Stimulated activated CD4-positive, alpha-beta T cell treated with anti-CD3 and anti-CD28 coated beads, Interleukin-1b, Interleukin-23, amount 100 ng/mL, for 1 hour (primary cell): ENCODE measurements at places on chromosomes 5 and 9.

DNA sequence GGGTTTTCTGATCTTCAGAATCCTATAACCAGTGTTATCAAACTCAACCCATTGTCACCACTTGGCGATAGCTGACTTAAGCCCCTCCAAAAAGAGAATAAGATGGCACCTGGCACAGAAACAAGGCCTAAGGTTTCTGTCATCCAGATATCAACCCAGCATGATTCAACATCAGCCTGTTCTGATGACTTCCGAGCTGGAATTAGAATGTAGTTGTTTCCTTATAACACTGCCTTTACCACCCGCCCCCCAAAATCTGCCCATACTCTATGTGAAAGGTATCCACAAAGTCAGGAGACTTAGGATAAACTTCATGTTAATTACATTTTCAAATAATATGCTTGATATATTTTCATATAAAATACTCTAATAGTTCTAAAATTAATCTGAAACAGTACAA is 5.2 kb downstream of the KLF9 start:
- no peak for DNase-seq

DNA sequence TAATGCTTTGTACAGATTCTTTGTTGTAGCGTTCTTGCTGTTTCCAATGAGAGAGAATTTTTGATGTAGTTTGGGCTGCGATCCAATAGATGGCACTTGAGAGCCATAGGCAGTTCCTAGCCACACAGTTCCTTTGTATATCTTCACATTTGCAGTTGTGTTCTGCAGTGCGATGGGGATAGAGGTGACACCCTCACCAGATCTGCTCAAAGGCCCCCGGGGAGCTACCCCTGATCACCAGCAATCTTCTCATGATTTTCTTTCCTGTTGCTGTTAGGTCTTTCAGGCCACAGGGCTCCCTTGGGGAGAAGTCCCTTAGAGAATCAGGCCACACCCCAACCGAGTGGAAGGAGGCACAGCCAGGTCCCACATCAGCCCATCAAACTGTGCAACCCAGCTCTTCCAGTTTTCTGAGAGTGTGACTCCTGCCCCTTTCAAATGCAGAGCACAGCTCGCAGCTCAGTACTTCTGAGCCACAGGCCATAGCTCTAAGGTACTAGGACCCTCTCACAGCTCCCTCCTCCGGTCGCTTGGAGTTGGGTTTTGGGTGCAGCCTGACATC is 353.7 kb downstream of the SLCO4C1 start:
- DNase-seq = no peak

DNA sequence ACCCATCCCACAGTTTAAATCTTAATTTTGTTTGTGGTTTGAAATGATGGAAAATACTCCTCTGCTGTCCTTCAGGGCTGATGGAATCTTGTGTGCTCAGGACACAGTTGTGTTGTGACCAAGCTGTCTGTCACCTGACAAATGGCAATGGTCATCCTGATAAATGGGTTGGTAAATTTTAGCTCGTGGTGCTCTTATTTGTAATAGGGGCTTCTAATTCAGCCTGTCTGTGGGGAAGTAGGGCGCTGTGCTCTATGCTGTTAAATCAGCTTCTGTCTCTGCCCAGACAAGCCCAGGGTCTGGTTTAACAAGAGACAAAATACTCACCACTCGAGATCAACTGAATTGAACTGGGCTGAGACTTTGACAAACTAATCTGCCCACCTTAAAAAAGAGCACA is 4.5 kb downstream of the LRRTM2 start:
- no peak for DNase-seq

DNA sequence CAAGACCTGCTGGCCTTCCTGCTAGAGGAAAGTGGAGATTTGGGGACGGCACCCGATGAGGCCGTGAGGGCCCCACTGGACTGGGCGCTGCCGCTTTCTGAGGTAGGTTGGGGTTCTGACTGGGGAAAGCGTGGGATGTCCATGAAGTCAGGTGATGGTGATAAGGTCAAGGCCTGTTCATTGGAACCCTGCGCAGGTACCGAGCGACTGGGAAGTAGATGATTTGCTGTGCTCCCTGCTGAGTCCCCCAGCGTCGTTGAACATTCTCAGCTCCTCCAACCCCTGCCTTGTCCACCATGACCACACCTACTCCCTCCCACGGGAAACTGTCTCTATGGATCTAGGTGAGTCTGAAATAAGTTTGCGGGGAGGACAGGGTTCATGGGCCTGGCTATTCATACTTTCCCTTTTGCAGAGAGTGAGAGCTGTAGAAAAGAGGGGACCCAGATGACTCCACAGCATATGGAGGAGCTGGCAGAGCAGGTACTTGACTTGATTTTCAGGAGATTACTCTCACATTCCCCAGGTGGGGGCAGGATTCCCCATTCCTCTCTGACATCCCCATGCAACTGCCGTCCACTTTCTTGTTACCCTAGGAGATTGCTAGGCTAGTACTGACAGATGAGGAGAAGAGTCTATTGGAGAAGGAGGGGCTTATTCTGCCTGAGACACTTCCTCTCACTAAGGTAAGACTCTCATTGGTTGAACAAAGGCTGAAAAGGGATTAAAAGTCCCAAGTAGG is 505 bp downstream of the CREB3 start:
- no peak for DNase-seq

GRCh38 chr5:3118340-3118739 is 366.9 kb upstream of the IRX2 start:
- no peak for DNase-seq

GRCh38 chr5:154315196-154315595 is 124.7 kb downstream of the GALNT10 start:
- DNase-seq = no peak

GRCh38 chr9:13628526-13628925 is 349.0 kb upstream of the MPDZ start:
- DNase-seq = no peak

GRCh38 chr5:69331528-69332445 is 814 bp downstream of the CCDC125 start:
- DNase-seq = no peak

DNA sequence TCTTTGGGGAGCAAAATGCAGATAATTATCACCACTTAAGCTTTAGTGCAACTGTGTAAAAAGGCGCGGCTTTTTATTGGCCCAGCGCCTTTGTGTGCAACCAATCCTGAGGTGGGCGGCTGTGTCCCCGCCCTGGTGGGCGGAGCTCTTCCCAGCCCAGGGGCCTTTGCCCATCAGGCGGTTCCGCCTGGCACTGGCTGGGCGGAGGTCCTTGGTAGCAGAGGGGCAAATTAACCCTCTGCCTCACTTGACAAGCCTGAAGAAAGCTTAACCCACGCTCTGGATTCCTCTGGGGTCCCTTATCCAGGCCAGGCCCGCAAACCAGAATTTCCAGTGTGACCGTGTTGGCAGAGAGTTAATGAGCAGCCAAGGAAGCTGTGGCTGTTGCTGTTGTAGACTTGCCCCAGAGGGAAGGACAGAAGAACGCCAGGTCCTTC is 12.8 kb upstream of the NIPAL4 start:
- DNase-seq = no peak

DNA sequence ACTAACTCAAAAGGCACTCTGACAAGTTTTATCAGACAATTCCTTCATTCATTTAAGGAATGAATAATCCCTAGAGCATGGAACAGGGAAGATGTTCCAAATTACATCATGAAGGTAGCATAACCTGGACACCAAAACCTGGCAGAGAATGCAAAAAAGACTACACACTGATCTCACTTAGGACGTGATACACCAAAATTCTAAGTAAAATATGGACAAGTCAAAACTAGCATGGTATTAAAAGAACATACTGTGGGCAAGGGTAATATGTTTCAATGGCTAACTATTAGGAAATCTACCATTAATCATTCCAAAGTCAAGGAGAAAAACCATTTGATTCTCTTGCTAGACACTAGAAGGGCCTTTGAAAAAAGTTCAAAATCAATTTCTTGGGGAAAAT is 176.5 kb downstream of the HSPA4 start:
- DNase-seq = no peak

GRCh38 chr5:113311301-113311700 is 123.5 kb downstream of the TSSK1B start:
- DNase-seq = no peak

DNA sequence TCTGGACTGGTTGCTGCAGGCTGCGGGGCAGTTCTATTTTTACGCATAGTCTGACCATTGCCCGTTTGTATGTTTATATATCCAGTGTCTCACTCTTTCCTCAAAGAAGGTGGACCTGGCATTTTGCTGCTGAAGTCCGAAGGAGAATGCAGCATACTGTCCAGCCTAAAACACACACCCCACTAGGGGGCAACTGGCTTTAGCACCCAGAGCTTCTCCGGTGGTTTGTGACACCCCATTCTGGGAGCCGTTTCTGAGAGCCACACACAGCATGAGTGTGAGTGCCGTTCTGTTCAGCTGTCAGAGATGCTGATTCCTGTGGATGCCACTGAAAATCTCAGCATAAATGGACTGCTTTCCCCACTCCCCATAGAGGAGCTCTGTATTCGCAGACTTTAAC is 290.5 kb upstream of the TAS2R1 start:
- DNase-seq = no peak

- no peak for DNase-seq
Observed at GRCh38 chr9:126615791-126616447, 2.2 kb downstream of the LMX1B start.

DNA sequence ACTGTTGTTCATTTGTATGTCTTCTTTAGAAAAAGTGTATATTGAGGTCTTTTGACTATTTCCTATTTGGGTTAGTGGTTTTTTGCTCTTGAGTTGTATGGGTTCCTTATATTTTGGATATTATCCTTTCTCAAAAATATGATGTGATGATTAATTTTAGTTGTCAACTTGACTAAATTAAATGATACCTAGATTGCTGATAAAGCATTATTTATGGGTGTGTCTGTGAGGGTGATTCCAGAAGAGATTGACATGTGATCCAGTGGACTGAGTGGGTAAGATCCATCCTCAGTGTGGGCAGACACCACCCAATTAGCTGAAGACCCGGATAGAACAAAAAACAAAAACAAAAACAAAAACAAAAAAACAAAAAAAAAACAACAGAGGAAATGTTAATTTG is 115.1 kb upstream of the KIF2A start:
- no peak for DNase-seq

GRCh38 chr5:116508835-116509234 is 65.8 kb downstream of the SEMA6A start:
- no peak for DNase-seq

DNA sequence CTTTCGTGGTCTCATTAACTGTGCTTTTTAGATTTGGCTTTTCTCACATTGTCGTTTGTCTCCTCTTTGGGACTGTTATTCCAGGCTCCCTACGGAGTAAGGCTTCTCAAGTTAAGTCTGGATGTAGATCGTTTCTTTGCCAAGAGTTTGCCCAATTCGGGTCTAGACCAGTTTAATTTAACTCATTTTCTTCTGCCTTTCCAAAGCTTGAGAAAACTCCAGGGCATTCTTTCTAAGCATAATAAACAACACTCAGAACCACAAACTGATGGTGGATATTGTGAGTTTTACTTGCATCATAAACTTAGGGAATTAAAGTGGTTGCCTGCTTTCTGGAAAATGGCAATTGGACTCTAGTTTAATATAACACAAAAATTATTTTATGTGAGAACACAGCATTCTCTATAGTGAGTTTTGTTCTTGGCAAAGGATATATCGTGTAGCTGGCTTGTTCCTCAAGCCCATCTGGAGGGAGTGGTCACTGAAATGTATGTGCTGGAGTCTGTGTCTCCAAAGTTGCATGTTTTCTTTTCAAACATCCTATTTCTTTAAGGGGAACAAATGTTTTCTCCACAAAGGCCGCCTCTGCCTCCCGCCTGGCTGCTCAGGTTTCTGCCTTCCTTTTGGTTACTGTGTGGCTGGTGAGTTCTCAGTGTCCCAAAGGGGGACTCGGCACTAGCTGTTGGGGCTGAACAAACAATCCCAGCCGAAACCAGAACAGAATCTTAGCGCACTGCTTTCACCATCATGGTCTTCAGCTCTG is 211.3 kb upstream of the FBN2 start:
- DNase-seq = no peak

- DNase-seq = no peak
Observed at GRCh38 chr9:23850690-23851629, 24.9 kb upstream of the ELAVL2 start.

DNA sequence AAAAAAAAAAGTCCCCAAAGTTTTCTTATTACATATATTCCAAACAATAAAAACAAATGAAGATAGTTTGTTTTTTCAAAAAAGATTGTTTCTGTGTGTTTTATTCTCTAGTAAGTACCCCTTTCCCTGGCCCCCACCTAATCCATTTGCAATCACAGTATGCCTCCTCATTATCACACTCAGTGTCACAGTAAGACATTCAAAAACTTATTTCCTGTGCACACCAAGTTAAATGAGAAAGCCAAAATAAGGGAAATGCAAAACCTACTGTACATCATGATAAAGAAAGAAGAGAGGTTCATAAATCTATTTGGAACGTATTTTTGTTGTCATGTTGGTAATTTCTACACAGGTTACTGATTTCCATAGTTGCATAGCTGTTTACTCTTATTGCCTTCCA is 62.3 kb downstream of the ST8SIA4 start:
- DNase-seq = no peak

DNA sequence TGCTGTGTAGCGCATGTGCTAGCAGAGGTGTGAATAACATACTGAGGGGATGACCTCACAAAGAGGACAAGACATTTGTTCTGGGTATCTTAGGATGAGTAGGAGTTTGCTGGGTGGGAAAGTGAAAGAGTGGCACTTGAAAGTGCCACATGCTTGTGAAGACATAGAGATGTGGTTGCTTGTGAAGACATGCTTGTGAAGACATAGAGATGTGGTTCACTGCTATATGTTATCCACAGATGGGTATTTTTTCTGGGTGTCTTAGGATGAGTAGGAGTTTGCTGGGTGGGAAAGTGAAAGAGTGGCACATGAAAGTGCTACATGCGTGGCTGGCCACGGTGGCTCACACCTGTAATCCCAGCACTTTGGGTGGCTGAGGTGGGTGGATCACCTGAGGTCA is 63.6 kb downstream of the MAST4 start:
- no peak for DNase-seq

- no peak for DNase-seq
Observed at GRCh38 chr5:3601061-3601710, 5.6 kb downstream of the IRX1 start.

- no peak for DNase-seq
Observed at GRCh38 chr5:56288873-56289601, 55.9 kb upstream of the ANKRD55 start.
